Activated T-cell treated with anti-CD3 and anti-CD28 coated beads for 48 hours (primary cell): ENCODE measurements at places on chromosomes 1 and 21.

GRCh38 chr1:89129911-89130310 lies 4.0 kb upstream of the GBP2 start:
- DNase-seq, result no peak

- no peak for DNase-seq
These were observed 8.6 kb downstream of the CTSE start for GRCh38 chr1:206015071-206015470.

DNA sequence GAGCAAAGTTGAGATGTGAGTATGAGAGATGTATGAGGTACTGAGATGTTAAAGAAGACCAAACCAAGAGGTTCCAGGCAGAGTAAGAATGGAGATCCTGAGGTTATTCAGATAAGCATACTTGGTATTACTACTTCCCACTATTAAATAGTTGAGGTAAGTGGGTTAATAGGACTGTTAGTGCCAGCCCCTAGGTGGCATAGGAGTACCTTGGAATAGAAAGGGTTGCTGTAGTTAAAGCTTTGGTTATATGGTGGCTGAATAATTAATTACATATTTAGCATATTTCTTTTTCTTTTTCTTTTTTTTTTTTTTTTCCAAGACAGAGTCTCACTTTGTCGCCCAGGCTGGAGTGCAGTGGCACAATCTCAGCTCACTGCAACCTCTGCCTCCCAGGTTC lies 397.9 kb upstream of the TMPRSS15 start:
- DNase-seq, result no peak

- DNase-seq, result no peak
These were observed 2.5 kb downstream of the ADAMTSL4 start for GRCh38 chr1:150551784-150552127.

GRCh38 chr1:29062157-29062942 lies 61.4 kb downstream of the TMEM200B start:
- DNase-seq, result peak; percentile 6

GRCh38 chr1:32969566-32969965 lies 5.0 kb upstream of the RNF19B start:
- DNase-seq, result no peak
